Ureter (tissue), 1 donor: ENCODE measurements at places on chromosomes 7 and 10. TPM values are rescaled to one million over a fixed set of nuclear protein-coding genes. Genes with fewer than 3 reads are reported as not detected.

GRCh38 chr10:100653238-100653956 is 92.0 kb upstream of the PAX2 start:
- no peak for DNase-seq

- DNase-seq: no peak
Measured at GRCh38 chr7:28700790-28701203, 257.3 kb downstream of the TRIL start.

- no peak for DNase-seq
Measured at GRCh38 chr10:34075254-34075926, 739.7 kb downstream of the PARD3 start.

DNA sequence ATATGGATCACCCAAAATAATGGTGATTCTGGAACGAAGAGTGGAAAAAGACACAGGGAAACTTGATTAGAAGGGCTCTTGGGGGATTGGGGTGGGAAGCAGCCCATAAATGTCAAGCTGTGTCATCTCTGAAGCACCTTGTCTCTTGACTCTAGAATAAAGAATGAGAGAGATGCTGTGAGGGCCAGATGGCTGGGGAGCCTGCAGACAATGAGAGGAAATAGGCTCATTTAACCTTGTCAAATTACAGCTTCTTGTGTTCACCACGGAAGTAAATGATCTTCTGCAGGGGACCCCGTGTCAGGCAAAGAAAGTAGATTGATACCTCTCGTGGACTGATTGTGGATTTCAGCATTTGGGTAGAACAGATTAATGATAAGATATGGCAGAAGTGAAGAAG is 159.3 kb downstream of the ST7 start:
- no peak for DNase-seq

- peak; percentile 49 for DNase-seq
Measured at GRCh38 chr7:101814991-101815825, 2.2 kb upstream of the CUX1 start.

DNA sequence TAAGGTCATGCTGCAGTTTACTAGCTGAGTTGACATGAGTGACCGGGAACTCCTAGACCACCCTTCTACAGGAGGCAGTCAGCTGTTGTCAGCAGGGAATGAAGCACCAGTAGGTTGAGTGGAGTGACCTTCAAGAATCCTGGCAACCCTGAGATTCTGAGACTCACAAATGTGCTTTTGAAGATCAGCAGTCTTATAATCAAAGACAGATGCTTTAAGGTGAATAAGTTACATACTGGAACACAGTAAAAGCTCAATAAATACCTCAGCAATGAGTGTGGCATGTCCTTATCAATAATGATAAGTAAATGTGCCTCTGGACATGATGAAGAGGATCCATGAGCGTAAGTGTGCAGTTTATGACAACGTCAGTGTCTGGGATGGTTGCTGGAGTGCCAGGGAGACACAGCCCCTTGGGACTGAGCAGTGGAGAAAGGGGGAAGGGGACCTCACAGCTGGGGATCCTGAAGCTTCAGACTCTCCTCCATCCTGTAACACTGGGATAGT is 11.9 kb upstream of the OR6V1 start:
- no peak for DNase-seq

DNA sequence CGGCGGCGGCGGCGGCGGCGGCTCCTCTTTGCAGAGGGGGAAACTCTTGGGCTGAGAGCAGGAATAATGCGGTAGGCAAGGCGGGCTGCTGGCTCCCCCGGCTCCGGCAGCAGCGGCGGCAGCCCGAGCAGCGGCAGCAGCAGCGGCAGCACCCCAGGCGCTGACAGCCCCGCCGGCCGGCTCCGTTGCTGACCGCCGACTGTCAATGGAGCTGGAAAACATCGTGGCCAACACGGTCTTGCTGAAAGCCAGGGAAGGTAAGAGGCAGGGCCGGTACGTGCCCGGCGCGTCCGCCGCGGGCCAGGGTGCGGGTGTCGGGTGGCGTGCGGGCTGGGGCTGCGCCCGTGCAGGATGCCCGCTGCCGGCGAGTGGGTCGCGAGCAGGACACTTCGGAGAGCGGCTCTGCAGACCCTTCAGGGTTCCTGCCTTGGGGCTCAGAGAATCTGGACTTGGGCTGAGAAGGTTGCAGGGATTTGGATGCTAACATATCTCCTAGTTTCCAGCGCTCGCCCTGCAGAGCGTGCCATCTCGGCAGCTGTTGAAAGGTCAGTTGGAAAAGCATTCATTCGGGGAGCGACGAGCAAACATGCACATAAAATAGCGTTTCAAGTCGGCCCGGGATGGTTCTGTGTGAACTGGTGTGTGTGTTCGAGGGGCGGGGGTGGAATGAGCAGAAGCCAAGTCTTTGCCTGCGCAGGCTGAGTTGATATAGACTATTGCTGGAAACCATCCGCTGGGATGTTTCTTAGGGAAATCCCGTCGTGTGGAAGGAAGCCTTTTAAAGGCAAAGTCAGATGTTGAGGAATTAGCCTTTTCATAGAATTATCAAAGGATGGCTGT is 562 bp downstream of the GRK5 start:
- peak; percentile 57 for DNase-seq

- peak; percentile 43 for DNase-seq
Measured at GRCh38 chr7:76997381-76998284, 34.5 kb downstream of the SPDYE17 start.

DNA sequence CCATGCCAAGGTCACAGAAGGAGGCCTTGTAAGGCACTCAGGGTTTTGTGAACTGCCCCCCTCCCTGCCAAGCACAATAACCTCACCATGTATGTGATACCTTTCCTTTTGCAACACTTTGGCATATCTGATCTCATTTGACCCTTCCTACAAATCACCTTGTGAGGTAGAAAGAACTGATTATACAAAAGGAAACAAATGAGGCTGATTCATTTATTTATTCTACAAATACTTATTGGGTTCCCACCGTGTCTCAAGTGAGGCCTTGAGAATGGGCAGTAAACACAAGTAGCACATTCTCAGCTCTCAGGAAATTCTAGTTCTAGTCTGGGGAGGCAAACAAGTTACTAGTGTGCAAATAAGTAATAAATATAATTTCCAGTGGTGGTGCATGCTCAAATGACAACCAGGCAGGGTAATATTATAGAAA is 19.6 kb downstream of the PLCE1 start:
- DNase-seq: no peak

- no peak for DNase-seq
Measured at GRCh38 chr10:126458466-126458865, 70.2 kb upstream of the ADAM12 start.

DNA sequence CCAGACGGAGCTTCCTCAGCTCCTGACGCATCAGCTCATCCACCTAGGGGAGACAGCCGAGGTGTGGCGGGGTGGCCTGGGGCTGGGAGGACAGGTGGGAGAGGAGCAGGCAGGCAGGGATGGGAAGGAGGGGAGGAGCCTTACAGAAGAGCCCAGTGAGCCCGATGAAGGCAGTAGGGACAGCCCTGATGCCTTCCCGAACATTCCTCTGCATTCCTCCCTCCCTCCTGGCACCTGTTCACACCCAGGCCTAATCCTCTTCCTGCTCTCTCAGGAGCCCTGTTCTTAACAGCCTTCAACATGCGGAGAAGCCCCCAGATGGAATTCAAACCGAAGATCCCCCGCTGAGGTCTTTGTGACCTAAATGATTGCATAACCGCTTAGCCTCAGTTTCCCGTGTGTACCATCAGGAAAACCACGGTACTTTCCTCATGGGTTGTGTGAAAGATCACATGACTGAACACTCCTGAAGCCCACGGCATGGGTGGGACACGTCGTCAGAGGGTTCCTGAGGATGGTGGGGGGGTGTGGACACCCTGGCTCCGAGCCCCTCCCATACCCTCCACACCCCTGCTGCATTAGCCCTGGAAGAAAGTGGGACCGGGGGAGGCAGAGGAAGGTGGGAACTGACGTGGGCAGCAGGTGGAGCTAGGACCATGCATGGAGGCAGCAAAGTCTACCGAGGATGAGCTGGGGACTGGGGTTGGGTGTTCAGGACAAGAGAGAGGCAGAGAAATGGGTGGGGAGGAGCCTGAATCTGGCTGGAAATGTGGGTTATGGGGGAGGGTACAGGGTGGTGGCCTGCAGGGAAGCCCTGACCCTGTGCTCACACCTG is 8.8 kb upstream of the ASB10 start:
- no peak for DNase-seq

DNA sequence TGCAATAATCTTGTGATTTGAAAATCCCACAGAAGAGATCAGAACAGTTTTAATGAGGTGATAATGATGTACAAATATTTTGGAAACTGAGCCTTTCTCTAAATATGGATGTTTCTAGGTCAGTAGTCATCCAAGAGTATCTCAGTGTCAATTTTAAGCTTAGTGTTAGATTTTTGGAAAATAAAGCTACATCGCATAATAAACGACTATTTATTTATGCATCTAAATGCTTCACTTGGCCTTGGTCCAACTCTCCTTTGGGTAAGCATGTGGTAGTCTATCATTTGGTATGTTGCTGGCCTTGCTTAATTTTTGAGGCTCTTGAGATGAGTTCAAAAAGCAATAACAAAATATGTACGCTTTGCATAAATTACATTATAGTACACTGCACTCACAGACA is 5.4 kb upstream of the PPP1R9A start:
- no peak for DNase-seq

DNA sequence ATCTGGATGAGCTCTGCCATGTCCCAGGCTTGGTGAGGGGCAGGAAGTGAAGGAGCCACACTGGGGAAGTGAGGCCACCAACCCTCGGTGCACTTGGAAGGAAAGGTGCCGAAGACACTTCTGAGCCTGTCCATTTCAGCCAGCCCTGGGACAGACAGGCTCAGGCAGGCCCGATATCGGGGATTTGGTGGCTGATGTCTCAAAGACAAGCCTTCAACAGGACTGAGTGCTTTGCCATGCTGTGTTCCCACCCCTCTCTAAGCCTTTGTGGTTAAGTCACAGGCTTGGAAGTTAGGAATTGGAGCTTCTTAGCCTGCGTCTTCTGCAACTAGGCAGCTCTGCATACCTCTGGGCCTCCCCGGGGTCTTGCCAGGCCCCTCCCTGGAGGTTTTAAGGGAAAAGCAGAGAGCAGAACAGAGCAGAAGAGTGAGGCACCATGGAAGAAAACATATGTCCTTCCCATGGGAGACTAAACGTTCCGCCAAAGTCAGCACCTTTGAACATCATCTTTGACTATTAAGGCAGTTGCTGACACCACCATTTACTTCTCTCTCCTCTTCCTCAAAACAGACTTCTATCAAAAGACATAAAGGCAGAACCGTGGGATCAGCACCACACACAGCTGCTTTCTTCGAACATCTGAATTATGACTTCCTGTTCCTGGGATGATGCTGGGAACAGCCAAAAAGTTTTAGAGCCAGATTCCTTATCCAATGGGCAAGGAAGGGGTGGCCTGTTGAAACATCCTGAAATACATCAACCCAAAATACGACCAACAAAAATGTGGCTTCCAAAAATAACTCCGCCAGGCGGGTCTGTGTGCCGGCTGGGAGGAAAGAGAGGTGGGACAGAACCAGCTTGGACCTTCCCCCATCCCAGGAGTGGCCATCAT is 71.8 kb downstream of the AFAP1L2 start:
- DNase-seq: no peak

PSAP gene
- 737 TPM for total RNA-seq

SLC39A12 gene
- total RNA-seq: 0.13 TPM

VDAC2 gene
- total RNA-seq: 124 TPM

ZNF117 gene
- total RNA-seq: 30.2 TPM

NPSR1 gene
- total RNA-seq: not detected

EPHB6 gene
- 55.9 TPM for total RNA-seq
